ENCODE measurements at places on chromosomes 6 and 20. TPM values are rescaled to one million over a fixed set of nuclear protein-coding genes. Genes with fewer than 3 reads are reported as not detected.

APOM gene
- 4.1 TPM for total RNA-seq

WFDC12 gene
- not detected for total RNA-seq

RBL1 gene
- total RNA-seq: 23.8 TPM

BMP5 gene
- not detected for total RNA-seq

DNA sequence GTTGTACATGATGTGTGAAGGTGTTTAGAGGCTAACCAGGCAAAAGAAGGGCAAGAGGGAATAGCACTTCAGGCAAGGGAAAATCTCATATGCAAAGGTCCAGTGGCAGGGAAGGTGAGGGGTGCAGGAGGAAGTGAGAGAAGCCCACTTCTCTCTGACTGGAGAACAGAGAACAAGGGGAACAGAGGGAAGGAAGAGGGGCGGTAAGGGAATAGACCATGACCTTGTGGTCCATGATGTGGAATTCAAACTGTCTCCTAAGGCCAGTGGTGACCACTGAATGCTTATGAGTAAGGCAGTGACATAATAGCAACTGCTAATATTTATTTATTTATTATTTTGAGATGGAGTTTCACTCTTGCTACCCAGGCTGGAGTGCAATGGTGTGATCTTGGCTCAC is 20.6 kb upstream of the SLC9A8 start:
- DNase-seq: no peak

- DNase-seq: no peak
These were observed 554.1 kb downstream of the PRKN start for GRCh38 chr6:162173466-162173865.

DNA sequence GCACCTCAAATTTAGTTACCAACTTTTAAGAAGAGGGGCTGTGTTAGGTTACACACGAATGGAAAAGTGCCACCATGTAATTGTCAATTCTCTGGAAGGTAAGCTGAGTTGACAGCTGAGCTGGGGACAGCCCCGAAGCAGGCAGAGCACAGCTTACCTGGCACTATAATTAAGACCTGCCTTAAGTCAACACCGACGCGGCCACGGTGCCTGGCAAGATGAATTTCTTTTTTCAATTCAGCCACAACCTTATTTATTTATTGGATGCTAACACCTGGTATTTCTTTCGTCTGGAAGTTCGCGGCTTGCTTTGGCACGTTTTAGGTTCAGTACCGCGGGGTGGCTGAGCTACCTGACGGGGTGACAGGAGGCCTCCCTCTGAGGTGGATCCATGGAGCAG is 40.6 kb upstream of the NFATC2 start:
- DNase-seq: no peak

DNA sequence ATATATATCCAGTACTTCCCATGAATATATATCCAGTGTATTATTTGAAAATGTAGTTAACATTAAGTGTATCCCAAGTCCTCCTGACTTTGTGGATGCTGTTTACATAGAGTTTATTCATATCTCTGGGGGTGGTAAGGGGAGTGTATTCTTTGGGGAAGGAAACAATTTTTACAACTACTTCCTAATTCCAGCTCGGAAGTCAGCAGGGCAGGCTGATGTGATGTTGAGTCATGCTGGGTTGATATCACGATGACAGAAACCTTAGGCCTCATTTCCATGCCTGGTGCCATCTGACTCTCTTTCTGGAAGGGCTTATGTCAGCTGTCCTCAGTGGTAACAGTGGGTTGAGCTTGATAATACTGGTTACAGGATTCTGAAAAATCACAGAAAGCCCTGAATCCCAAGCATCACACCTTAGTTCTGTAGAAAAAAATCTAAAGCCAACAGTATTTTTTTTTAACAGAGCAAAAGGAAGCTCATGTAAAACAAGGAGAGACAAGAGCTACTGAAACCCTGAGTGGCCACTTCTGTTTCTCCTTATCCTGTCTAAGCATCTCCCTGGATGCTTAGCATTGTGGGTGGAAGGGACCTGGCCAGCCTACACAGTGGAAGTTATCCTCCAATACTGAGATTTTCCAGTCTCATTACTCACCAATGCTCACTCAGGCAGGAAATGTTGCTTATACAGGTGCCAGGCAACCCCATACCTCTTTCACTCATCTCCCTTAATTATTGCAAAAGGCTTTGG is 75.2 kb upstream of the IYD start:
- no peak for DNase-seq

GRCh38 chr6:30568245-30568644 is 3.0 kb upstream of the ABCF1 start:
- DNase-seq: no peak

GRCh38 chr6:110476046-110476849 is at the start of gene SLC22A16:
Gene SLC22A16 (minus strand): TSS chr6:110476613. CDS start chr6:110476574, 39 bp downstream.
- DNase-seq: no peak

DNA sequence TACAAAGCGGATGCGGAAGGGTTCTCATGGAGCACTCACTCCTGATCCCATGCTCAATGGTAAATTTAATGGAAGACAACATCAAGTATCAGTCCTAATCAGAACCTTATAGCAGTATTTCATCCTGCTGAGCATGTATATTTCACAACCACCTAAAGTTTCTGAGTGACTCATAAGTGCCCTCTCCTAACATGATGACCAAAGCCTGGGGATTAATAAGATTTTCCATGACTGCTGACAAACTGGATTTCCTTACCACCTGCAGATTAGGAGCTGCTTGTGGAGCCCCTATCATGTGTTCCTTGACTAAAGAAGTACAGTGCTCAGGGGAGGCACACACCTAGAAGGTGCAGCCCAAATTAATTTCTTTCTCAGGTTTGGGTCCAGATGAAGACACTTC is 112.8 kb downstream of the INSM1 start:
- no peak for DNase-seq

- DNase-seq: no peak
These were observed 168.0 kb downstream of the ZFAND3 start for GRCh38 chr6:37987559-37987958.

- no peak for DNase-seq
These were observed 7.4 kb upstream of the BPIFA3 start for GRCh38 chr20:33209789-33210188.

GRCh38 chr20:44622501-44623270 is 28.8 kb downstream of the ADA start:
- no peak for DNase-seq
